Posterior cingulate gyrus (tissue), 11 donors: ENCODE measurements at places on chromosomes 6 and 20.

GRCh38 chr6:5174244-5174643, 86.5 kb downstream of the LYRM4 start:
- no peak for DNase-seq

- no peak for DNase-seq
Observed at GRCh38 chr20:58519940-58520712, 4.9 kb upstream of the APCDD1L start.

GRCh38 chr6:129208415-129209034, 325.6 kb downstream of the LAMA2 start:
- DNase-seq: no peak

DNA sequence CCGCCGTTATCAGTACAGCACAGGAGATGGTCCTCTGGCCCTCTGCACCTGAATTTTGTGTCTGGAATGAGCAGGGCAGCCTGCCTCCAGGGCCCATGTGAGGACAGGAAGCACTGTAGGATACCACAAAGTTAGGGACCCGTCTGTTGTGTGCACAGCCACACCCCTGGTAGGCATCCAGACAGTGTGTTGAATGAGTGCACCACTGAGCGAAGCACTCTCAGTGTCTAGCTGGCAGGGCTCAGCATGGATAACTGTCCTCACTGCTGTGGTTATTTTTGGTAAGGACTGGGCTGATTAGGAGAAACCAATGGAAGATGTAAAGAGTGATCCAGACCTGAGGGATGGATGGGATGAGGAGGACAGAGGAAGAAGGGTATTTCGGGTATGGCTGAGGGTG, 178.7 kb downstream of the CLIC5 start:
- DNase-seq: no peak

GRCh38 chr6:20687494-20687893, 153.2 kb downstream of the CDKAL1 start:
- no peak for DNase-seq

DNA sequence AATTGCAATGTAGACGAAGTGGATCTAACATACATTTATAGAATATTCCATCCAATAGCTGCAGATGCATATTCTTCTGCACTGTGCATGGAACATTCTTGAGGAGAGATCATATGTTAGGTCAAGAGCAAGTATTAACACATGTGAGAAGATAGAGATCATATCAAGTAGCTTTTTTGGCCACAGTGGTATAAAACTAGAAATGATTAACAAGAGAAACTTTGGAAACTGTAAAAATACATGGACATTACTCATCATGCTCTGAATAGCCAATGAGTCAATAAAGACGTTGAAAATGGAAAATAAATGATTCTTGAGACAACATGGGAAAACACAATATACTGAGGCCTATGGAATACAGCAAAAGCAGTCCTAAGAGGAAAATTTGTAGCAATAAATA, 94.2 kb downstream of the STXBP5 start:
- DNase-seq: no peak

DNA sequence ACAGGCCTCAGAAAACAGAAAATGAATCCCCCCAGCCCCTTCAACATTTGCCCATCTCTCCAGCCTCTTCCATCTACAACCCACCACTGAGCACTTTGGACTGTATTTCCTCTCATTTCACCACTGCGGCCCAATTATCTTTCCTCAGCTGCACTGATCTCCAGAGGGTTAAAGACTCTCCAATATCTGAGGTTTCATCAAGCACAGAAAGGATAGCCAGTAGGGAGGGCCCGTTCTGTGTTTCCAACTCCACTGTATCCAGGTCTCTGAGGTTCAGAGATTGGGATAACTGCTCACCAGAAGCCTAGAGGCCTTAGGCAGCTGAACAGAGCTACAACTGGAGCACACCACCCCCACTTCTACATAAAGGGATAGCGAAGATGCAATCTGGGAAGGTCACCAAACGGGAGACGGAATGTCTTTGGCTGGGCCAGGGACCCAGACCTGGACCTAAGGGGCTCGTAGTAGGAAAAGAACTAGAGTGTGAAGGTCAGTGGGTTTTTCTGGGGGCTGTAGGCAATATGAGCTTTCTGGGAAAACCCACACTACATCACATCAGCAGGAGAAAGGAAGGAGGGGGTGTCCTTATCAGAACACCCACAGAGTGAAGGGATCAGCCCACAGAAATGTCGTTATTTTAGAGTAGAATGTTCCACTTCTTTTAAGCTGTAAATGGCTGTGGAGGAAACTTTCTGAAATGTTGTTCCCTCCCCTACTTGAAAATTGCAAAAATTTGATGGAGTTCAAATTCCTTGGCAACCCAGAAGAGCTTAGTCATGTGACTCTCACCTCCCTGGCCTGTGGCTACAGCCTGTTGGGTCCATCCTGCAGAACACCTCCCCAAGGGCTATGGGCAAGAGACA, 7.3 kb downstream of the KCNK5 start:
- no peak for DNase-seq

GRCh38 chr6:41966214-41966920, 24.8 kb upstream of the CCND3 start:
- no peak for DNase-seq

DNA sequence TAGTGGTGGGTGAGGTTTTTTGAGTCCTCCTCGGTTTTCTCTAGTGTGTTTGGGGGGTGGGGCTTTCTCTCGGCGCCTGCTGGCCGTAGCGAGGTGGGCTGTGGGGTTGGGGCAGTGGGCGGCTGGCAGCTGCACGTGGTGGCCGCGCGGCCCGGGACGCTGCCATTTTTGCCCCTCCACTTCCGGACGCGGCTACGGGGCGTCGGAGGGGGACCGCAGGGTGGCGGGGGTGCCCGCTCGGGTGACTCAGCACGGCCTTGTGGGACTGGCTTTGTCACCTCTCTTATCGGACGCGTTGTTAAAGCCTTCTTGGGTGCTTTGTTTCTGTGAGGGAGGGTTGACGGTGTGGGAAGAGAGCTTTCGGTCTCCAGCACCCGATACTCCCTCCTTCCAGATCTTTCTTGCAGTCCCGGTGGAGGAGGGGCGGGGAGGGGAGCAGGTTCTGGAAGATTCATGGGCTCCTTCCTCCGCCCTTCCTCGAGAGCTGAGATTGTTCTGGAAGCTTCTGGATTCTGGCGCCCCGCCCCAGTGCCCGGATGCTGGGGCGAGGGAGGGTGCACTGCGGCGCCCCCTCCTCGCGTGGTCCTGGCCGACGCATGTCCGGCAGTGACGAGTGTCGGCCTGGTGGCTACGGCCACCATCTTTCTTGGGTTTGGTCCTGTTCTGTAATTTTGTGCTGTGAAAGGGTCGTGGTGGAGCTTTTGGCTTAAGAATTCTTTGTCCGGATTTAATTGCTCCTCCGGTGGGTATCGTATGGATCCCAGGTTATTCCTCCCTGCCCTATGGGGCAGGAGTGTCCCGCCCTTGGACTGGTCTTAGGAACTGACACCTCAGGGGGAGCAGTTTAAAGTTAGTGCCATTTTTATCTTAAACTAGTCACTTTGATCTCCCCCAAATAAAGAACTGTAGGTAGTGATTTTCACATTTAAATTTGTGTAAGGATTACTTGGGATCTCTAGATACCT, 719 bp downstream of the HSP90AB1 start:
- peak; percentile 73 for DNase-seq

GRCh38 chr20:51607170-51607569, 64.7 kb upstream of the NFATC2 start:
- no peak for DNase-seq

GRCh38 chr20:63497946-63498935, 642 bp downstream of the EEF1A2 start:
- DNase-seq: no peak

DNA sequence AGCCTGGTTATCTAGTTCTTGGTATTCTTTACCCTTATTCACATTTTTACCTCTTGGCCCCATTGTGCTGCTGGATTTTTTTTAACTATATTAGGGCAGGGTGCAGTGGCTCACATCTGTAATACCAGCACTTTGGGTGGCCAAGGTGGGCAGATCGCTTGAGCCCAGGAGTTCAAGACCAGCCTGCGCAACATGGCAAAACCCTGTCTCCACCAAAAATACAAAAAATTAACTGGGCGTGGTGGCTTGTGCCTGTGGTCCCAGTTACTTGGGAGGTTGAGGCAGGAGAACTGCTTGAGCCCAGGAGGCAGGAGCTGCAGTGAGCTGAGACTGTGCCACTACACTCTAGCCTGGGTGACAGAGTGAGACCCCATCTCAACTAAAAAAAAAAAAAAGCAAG, 12.2 kb upstream of the TAF8 start:
- DNase-seq: peak; percentile 5

- no peak for DNase-seq
Observed at GRCh38 chr6:33439956-33440648, 14.3 kb upstream of the ZBTB9 start.

DNA sequence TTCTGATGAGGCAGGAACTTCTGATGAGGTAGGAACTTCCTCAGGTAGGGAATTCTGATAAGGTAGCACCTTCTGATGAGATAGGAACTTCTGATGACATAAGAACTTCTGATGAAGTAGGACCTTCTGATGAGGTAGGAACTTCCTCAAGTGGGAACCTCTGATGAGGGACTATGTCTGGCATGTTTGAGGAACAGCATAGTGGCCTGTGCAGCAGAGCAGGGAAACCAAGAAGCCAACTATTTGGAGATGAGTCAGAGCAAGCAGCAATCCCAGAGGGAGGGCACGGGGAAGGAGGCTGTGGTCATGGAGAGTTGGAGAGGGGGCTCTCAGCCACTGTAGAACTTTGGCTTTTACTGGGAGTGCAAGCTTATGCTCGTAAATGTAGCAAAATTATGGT, 132.4 kb downstream of the CFAP61 start:
- no peak for DNase-seq

DNA sequence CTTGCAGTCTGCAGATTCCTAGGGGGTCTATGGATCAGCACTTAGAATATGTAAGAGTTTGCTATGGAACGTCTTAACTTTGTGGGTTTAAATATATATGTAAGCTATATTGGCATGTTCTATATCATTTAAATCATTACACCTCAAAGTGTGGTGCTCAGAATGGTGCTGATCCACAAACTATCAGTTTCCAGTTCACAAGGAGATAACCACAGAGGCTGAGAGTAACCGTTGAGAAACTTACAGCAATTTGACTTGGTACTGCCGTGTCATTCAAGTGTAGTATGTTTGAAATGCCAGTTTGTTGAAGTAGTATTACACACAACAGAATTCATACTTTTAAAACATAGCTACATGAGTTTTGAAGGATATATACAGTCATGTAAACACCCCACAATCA, 279.7 kb downstream of the FARS2 start:
- no peak for DNase-seq

DNA sequence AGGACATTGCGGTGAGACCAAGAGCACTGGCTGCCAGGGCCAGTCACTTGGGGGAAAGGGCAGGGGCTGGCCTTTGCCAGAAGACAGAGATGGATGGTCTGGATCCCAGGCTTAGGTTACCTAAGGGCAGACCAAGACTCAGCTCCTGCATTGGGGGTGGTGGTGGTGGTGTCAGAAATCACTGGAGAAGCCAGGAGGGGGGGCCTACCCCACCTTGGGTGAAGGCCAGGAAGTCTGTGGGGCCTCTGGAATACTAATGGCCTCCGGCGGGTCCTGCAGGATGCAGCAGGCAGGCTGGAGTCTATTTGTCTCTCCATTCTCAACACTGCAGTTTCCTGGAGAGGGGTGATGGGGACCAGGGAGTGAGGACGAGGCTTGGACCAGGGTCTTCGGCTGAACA, 32.8 kb downstream of the CD40 start:
- DNase-seq: peak; percentile 43

GRCh38 chr6:129844118-129844891, 16.8 kb downstream of the TMEM244 start:
- DNase-seq: no peak

DNA sequence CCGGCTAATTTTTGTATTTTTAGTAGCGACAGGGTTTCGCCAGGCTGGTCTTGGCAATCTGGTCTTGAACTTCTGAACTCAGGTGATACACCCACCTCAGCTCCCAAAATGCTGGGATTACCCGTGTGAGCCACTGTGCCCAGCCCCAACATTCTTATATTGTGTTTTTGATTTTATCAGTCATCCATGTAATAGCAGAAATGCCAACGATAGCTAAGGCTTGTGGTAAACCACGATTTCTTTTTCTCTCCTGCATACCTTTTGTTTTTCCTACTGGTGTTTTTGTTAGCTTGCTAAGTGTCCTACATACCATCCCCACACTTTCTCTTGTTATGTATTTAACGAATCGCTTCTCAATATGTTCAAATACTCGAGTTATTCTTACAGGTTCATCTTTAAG, 12.1 kb downstream of the PHACTR2 start:
- DNase-seq: no peak

DNA sequence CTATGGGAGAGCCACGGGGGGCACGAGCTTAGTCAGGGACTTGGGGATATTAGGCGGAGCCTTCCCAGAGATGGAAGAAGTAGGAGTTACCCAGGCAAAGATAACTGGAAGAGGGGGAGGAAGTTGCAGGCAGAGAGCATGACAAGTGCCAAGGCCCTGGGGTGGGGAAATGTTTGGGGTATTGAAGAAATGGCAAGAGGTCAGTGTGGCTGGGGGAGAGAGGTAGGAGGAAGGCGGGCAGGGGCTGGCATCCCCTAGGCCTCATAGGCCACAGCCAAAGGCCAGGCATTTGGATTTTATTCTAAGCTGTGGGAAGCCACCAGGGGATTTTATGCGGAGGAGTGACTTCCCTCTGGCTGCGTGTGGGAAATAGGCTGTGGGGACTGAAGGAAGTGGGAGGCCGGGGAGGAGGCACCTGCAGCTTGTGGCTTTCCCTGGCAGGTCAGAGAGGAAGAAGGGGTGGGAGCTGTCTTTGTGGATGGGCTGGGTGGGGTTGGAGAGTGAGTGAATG, 22.7 kb downstream of the SNAI1 start:
- DNase-seq: no peak

DNA sequence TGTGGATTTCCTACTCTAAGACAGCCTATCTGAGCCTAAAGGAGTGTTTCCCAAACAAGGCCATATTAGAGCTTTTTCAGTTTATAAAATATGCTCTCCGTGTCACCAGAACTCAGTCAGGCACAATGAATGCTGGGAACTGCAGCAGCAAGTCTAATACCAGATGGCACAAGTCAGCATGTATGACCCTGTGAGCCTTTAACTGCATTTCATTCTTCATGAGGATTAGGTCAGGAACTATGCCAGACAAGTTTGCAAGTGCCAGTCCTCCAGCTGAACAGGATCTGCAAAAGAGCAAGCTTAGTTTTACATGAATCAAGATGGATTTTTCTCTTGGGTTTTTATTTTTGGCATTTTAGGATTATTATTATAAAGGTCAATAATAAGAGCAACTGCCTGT, 66.7 kb upstream of the SAMD5 start:
- no peak for DNase-seq

GRCh38 chr6:169792306-169793015, 41.0 kb downstream of the ERMARD start:
- no peak for DNase-seq

DNA sequence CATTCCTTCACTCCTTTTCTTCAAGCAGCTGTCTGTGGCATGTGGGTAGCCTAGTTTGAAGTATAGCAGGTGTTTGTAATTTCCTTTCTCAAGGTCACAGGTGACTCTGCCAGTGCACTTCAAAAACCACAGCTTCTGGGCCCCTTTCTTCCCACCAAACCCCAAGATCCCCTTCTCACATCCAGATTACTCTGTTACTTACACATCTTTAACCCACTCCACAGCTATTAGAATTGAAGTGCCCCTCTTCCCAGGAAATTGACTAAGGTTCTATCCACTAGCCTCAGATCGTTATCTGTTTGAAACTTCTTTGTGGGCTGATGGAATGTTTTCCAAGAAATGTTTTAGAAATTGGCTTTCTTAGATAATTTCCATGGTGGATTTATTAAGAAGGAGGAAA, 150.8 kb downstream of the AHI1 start:
- no peak for DNase-seq
